ENCODE measurements at places on chromosomes 4 and X. TPM values are rescaled to one million over a fixed set of nuclear protein-coding genes. Genes with fewer than 3 reads are reported as not detected.

Gene OTUD6A
- not detected for total RNA-seq

Gene TSPAN7
- not detected for total RNA-seq

Gene TLR2
- total RNA-seq = 1.4 TPM

Gene ZXDA
- total RNA-seq = 2.8 TPM

Gene CSAG1
- not detected for total RNA-seq

Gene TRIM61
- 1.0 TPM for total RNA-seq

Gene RTL9
- not detected for total RNA-seq

Gene CT45A5
- not detected for total RNA-seq

Gene DYNLT3
- 16.1 TPM for total RNA-seq

Gene IRS4
- total RNA-seq = not detected

Gene SLC10A6
- not detected for total RNA-seq

Gene TMPRSS11E
- total RNA-seq = not detected

Gene SYTL4
- total RNA-seq = not detected

Gene RASSF6
- not detected for total RNA-seq

Gene TRMT2B
- 23.2 TPM for total RNA-seq

Gene SNCA
- total RNA-seq = 3.8 TPM

Gene FANCB
- 14.6 TPM for total RNA-seq

Gene YIPF7
- not detected for total RNA-seq

Gene P2RY4
- 0.45 TPM for total RNA-seq

Gene TMEM150C
- not detected for total RNA-seq

Gene ANK2
- total RNA-seq = 1.5 TPM

Gene BRS3
- not detected for total RNA-seq

Gene STK32B
- total RNA-seq = not detected

Gene DGKK
- not detected for total RNA-seq

Gene LIMCH1
- not detected for total RNA-seq

Gene DDX53
- total RNA-seq = not detected

Gene NAA11
- total RNA-seq = not detected

Gene MAP7D2
- total RNA-seq = 0.21 TPM

Gene MAGEA10
- not detected for total RNA-seq

Gene ETDB
- not detected for total RNA-seq

Gene BST1
- 0.60 TPM for total RNA-seq

Gene SMARCA5
- total RNA-seq = 45.6 TPM

Gene TMEM255A
- not detected for total RNA-seq

Gene AFF2
- total RNA-seq = 0.13 TPM

Gene GSX2
- not detected for total RNA-seq

Gene LGI2
- not detected for total RNA-seq

Gene TMEM154
- total RNA-seq = 22.2 TPM

Gene NXF2
- not detected for total RNA-seq

Gene PAGE5
- not detected for total RNA-seq

Gene ARHGAP6
- not detected for total RNA-seq

Gene RAB40AL
- total RNA-seq = 0.37 TPM

Gene ADAMTS3
- not detected for total RNA-seq

Gene MND1
- 38.3 TPM for total RNA-seq

Gene MBNL3
- total RNA-seq = 30.0 TPM

Gene CXCL10
- not detected for total RNA-seq

Gene NWD2
- not detected for total RNA-seq

Gene UGT2B11
- total RNA-seq = not detected

Data from activated CD8-positive, alpha-beta T cell treated with anti-CD3 and anti-CD28 coated beads, Interleukin-2, amount 10 ng/mL, durations not matched to agents 7 days and 5 days (primary cell).